ENCODE measurements at places on chromosomes 4 and X. TPM values are rescaled to one million over a fixed set of nuclear protein-coding genes. Genes with fewer than 3 reads are reported as not detected.

The FOXR2 gene
- total RNA-seq: not detected

The PAGE5 gene
- not detected for total RNA-seq

The RASL11B gene
- 0.20 TPM for total RNA-seq

The SSX2 gene
- not detected for total RNA-seq

The MMAA gene
- total RNA-seq: 6.2 TPM

The WWC2 gene
- total RNA-seq: 39.8 TPM

The TCEAL5 gene
- not detected for total RNA-seq

The CDX4 gene
- total RNA-seq: not detected

The NHSL2 gene
- 2.4 TPM for total RNA-seq

The VMA21 gene
- total RNA-seq: 40.0 TPM

The RAI2 gene
- 2.0 TPM for total RNA-seq

The UTP14A gene
- total RNA-seq: 12.7 TPM

The ANAPC4 gene
- 26.5 TPM for total RNA-seq

The LRRC66 gene
- total RNA-seq: 0.91 TPM

All from smooth muscle cell of the pulmonary artery (primary cell).